Suppressor macrophage treated with lipopolysaccharide for 1 hour (primary cell): ENCODE measurements at places on chromosomes 5 and 9.

DNA sequence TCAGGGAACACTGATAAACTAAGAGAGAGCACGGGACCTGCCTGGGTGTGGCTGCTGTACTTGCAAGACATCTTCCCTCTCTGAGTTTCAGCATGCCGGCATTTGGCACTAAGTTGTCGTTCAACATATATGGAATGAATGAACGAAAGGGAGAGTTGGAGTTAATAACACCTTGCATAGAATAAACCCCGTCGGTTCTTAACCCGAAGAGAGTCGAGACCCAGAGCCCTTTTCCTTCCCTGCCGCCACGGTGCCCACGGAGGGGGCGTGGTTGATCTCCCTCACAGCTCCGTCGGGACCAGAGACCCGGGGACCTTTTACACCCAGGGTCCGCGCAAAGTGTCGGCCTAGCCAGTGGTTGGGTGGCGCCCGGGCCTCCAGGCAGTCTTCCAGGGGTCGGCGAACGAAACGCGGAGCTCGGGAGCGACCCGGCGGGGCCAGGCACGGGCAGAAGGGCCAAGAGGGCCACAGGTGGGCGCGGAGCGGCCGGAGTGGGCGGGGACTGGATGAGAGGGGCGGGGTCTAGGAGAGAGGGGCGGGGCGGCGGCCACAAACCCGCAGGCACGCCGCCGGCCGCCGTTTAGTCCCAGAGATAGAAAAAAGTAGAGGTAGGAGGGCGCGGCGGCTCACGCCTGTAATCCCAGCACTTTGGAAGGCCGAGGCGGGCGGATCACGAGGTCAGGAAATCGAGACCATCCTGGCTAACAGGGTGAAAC is 735 bp upstream of the RPL26L1 start:
- DNase-seq = peak; percentile 91

DNA sequence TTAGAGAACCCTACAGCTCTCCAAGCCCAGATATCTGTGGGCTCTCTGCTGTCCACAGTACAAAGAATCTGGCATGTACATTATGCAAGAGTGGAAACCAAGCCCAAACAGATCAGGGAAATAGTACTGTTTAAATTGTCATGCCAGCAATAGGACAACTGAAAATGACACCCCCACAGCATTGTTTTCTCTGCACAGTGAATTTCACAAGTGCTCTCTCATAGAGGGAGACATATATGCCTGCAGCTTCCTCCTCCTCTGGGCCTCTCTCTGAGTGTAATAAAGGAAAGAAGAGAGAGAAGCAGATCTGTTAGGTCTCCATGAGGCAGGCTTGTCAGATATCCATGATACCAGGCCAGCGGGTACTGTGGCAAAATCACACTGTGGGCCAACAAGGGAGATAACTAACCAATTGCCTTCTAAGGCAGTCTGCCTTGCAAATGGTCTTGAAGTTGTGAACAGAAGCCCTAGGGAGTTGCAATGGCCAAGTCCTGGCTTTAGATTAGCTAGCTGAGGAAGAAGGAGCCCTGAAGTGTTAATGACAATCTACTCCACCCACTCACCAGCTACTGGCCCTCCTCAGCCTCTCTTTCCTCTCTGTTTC is 54.4 kb upstream of the JMY start:
- peak; percentile 31 for DNase-seq

DNA sequence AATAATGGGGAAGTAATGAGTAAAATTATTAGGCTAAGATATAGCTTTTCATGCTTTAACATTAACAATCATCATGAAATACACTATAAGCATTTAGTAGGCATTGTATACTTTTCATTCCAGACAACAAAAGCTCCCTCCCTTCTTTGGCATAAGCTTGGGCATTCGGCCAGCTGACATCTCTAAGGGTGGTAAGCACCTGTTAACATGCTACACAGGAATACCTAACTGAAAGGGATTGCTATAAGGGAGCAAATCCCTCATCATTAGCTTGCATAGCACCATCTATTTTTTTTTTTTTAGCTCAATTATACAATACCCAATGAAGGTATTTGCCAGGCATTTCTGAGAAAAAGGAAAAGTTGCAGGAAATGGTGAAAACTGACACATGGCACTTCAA is 16.6 kb downstream of the STRBP start:
- no peak for DNase-seq

- DNase-seq = no peak
Measured at GRCh38 chr5:126383246-126383645, 40.0 kb upstream of the GRAMD2B start.

DNA sequence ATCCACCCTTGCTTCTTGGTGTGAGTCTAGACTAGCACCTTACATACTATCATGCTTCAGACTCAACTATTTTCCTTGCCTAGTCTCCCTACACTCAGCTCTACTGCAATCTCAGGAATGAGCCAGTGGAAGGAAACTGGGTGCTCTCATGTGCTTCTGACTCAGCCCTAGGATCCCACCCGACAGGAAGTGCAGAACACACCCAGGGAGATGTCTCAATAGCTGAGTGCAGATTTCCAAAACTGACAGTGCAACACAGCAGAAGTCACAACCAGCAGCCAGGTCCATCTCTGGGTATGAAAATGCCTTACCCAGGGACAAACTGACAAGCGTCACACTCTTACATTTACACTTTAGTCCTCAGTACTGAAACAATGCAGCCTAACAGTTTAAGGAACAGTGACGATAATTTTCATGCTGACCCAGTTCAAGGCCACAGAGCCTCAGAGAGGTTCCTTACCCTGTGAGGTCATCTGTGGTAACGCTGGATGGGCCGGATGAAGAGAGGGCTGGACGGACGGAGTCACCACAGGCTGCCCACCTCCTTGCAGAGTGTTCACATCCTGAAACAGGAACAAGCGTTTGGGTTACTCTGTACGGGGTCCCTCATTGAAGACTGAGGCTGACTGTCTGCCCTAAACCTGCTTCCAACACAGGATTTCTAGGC is 33.0 kb downstream of the FKBP15 start:
- DNase-seq = peak; percentile 96

DNA sequence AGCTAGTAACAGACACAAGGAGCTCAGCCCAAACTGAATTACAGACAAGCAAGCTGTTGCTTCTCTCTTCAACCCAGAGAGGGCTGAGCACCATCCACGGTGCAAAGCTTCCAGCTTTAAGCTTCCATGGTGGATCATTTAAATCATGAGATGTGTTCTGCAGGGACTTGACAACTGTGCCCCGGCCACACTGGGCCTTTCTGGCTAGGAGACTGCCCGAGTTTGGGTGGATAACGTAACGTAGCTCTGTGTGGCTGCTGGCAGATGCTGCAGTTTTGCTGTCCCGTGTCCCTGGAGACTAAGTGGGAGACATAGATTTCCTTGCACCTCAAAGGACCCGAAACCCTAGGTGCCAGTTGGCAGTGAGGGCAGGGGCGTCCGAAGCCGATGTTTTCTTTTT is 234.0 kb downstream of the IRX2 start:
- DNase-seq = no peak
